ENCODE measurements at places on chromosomes 11 and 22.
A peak's percentile ranks its signal among the peaks of the same experiment; 100 is the strongest.

GRCh38 chr22:50526108-50526833, 873 bp upstream of the SCO2 start:
- peak; percentile 79 for DNase-seq

GRCh38 chr11:85052636-85053035, 574.5 kb downstream of the DLG2 start:
- no peak for DNase-seq

- no peak for DNase-seq
Measured at GRCh38 chr22:35643991-35644390, 4.3 kb upstream of the APOL6 start.

- DNase-seq, result no peak
Measured at GRCh38 chr22:17403906-17404305, 34.6 kb downstream of the CECR2 start.

DNA sequence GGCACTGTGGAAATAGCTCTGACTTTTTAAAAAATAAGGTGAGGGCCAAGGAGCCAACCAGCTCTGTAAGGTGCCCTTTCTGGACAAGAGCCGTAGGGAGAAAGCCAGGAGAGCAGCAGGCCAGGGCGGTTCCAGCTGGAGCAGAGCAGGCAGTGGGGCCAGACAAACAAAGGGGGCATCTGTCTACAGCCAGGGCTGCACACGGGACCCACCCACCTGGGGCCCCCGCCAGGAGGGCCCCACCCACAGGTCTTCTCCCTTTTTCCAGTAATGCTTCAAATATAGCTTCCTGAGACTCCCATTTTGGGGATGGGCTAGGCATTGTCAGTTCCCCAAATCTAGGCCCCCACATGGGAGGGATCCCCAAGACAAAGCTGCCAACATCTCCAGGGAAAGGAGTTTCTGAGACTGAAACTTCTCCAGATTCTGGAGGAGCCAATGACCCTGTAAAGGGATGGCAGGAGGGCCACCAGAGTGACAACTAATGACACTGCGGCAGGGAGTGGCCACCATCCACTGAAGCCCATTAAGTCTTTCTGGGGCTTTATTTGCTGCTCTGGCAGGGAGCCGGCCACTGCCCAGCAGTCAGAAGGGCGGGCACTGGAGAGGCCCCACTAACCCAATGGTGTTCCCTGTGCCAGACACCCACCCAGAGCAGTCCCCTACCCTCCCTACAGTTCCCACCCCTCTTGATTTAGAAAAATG, 1.9 kb downstream of the ZFTA start:
- no peak for DNase-seq

DNA sequence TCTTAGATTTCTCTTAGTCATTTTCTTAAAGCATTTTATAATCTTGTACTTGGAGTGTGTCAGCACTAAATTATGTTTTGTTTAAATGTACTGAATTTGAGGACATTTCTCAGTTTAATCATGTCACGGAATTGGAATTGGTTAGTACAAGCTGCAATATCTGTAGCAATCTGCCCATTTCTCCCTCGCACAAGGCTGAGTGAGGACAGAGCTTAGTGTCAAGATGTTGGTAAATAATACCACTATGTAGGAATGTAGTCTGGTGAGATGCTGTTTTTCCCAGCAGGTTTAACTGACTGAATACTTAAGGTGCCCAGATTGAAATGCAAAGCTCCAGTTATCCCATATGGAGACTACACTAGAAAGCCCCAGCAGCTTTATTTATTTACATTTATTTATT, 30.6 kb downstream of the SREBF2 start:
- no peak for DNase-seq

DNA sequence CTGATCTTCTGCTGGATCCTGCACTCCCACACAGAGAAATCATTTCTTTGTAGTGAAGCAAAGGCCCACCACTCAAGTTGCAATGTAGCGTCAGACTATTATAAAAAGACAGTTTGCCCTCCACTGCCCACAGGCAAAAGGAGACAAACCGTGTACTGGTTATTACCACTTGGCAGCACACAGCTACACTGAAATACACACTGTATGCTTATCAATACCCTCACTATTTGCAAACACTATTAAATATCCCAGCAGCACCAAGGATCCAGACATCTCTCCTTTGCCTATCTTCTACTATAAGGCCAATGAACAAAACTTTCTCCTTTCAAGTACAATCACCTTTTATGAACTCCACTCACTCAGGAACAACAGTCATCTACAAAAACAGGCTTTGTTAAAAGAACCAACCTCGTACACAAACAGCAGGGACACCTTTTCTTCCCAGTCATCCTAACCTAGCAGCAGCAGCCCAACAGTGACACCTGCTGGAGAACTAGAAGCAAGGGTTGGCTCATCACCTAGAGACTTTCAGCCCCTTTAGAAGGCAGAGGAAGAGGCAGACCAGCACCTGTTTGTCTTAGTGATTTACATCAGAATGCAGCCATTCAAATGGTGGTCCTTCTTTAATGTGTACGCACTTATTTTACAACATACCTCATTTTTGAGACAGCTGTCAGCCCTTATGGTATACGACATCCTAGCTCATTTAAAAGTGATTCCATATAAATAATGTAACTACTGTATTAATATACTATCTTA, 56.1 kb downstream of the AMBRA1 start:
- peak; percentile 54 for DNase-seq
